ENCODE measurements at places on chromosomes 5 and 9.

DNA sequence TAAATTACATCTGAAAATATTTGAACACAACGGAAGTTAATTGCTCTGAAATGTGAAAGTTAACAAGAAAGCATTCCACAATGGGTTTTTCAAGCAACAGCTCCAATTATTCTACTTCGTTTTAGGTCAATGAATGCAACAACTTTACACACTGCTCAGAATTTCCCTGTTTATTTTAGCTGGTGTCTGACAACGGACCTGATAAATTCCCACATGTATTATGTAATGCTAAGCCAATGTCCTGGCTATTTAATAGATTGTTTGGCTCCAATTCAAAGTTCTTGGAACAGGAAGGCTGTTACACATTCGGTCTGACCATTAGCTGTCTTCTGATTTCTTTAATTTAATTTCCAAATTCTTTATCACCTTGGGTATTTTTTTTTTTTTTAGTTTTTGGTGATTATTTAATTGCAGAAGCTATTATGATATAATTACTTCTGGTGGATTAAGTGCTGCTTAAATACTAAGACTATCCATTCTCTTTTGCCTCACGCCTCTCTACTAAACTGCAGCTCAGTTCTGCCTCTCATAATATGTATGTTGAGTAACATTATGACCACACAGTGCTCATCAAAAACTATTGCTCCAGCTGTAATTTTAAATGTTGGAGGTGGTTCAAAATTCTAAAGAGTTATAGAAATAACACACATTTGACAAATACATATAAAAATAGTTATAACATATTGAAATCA, 57.9 kb downstream of the MEF2C start:
- DNase-seq: no peak

GRCh38 chr5:136006164-136006563, 22.6 kb upstream of the TGFBI start:
- no peak for DNase-seq

GRCh38 chr5:126414874-126415502, 8.2 kb upstream of the GRAMD2B start:
- no peak for DNase-seq

DNA sequence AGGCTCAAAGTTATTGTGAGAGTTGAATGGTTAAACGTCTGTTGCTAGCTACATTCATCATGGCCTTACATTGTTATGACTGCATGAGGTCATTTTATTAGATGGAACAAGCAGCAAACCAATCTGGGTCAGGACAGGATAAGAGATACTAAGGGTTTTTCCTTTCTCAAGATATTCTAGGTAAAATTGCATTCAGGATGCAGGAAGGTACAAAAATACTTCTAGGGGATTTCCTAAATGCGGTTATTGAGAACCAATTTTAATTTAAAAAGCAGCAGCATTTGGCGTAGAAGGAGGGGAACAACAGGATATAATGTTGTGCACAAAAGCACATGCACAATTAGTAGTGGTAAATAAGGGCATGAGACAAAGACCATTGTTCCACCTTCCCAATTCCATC, 39.2 kb upstream of the LURAP1L start:
- no peak for DNase-seq

Measured in vagina (tissue), 2 donors.